ENCODE measurements at places on chromosomes 2 and 18.

DNA sequence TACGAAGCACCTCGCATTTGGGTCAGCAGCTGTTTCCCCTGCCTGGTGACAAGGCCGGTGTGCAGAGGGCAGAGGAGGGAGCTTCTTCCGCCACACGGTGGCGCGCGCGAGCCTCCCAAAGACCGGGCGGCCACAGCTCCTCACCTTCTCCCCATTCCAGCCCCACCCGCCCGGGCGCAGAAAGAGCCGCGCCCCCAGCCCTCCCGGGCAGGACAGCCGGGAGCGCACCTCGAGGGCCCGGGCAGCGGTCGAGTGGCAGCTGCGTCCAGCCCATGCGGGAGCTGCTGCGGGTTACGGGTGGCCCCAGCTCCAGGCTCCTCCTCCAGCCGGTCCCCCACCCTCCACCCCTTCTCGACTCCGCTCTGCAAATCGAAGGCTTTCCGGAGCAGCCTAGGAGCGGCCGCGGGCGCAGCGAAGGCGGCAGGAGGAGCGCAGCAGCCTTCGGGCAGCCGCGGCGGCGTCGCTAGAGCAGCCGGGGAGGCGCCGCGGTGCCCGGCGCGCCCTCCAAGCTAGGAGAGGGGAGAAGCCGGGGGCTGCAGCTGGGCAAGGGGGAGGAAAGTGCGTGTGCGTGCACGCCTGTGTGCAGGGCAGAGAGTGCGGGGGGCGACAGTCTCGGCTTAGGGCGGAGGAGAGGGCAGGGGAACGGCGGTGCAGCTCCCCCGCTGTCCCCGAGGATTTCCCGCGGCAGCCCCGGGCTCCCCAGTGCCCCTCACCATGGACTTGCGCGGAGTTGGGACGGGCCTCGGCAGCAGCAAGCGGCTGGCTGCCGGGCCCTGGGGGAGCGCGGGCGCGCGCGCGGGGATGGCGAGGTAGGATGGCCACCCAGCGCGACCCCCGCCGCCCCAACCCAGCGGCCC lies at the start of gene CCDC85A:
Gene CCDC85A (plus strand): TSS at position 348 of the 857 bp plus-strand sequence. CDS start 635 bp downstream, outside the sequence.
- peak; percentile 13 for DNase-seq

DNA sequence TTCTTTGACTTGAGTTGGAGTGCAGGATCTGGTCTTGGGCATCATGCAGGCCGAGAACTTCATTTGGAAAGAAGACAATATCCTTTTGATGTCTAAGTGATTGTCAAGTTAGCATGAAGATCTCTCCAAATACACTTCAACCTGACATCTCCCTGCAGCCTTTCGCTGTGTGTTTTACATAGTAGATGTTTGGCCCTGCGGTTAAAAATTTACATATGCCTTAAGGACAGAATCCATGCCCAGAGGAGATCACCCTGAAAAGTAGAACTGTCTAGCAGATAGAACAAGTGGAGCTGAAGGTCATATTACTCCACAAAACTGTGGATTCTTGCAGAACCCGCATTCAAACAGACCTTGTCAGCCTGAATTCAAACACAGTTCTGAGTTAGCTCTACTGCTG lies 409.9 kb downstream of the LPIN1 start:
- DNase-seq, result no peak

- no peak for DNase-seq
These were observed 928 bp downstream of the NAGK start for GRCh38 chr2:71069376-71069775.

DNA sequence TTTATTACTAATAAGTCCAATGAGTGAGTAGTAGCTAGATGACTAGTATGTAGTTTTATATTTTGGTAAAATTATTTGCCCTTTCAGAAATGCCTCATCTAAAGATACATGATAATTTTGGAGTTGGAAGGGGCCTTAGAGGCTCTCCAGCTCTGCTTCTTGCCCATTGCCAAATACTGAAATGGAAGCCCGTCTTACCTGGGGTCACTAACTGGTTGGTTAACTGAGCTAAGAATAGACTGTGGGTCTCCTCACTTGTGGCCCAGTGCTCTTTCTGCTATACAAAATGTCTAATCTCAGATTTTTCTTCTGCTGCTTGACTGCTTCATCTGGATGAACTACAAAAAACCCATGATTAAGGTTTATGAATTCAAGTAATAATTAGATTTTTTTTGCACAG lies 67.1 kb downstream of the CLIP4 start:
- no peak for DNase-seq

- DNase-seq, result no peak
These were observed 79.7 kb upstream of the TAF1B start for GRCh38 chr2:9763356-9764152.

Data from stimulated activated CD8-positive, alpha-beta memory T cell treated with anti-CD3 and anti-CD28 coated beads, Interleukin-15, amount 100 ng/mL, for 1 hour (primary cell).